ENCODE measurements at places on chromosomes 4 and X.

DNA sequence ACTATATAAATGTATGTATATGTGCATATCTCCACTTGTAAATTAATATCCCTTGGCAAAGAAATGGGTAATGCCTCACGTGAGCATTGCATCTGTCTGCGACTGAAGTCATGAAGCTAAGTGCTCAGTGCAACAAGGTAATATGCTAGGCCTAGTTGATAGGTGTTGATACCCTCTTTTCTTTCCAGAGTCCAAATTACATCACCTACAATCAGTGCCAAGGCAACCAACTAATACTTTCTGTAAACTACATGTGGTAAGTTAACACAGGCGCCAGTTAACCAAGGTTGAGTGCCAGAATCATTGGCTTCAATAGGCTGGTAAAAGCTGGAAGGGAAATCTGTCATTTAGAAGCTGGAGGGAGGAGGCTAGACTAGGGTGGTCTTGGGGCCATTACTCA lies 41.1 kb downstream of the GPM6B start:
- no peak for DNase-seq

DNA sequence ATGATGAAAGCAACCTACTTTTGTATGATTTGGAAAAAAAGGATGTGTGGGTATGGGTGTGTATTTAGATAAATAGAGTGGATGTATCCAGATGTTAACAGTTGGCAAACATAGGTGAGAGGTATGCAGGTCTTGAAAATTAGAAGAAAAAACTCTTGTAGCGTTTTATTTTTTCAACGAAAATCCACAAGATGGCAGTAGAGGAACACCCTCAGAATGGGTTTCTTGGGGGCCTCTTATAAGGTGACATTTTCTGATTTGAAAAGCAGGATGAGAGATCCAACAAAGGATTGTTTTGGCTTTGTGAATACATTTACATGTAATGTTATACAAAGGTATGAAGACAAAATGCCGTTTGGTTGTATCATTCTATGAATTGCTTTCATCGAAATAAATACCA lies 68.3 kb downstream of the FMR1NB start:
- DNase-seq: no peak

DNA sequence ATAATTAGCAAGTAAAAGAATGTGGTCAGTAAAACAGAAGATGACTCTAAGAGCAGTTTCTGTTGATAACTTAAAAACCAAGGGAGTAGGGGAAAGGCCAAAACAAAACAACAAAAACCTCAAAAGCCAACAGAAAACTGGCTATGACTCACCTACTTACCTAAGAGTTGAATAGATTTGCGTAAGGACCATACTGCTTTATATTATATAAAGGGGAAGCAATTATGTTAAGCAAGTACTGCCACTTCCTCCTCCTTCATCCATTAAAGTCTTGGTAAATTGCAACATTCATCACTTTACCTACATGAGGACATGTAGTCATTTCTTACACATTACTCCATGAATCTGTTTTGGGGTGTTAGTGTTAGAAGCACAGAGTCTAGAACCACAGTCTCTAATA lies 85.9 kb upstream of the FAM47A start:
- no peak for DNase-seq

DNA sequence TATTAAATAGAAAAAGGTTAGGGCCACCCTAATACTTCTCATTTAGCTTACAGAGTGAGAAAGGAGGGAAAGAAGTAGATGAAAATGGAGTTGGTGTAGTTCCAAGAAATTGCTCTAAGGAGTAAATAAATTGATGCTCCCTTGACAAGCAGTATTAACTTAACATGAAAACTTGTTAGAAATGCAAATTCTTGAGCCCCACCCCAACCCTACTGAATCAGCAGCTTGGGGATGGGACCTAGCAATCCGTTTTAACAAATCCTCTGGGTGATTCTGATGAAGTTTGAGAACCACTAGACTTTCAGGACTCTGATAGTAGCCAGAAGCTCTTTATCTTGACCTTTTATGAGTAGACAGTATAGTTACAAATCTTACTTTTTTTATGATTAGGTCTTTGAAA lies 74.8 kb downstream of the STIM2 start:
- DNase-seq: no peak

DNA sequence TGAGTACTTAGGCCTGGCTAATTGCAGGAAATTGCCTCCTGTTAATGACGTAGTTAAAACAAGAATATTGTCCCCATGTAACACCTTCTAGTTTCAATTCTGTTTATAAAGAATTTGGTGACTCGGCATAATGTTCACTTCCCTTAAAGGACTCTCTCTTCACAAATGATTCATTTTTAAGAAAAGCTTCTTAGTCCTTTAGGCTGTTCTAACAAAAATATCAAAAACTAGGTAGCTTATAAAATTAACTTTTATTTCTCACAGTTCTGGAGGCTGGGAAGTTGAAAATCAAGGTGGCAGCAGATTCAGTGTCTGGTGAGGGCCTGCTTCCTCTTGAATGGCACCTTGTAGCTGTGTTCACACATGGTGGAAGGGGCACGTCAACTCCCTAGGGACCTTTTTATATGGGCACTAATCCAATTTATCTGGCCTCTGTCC lies 23.8 kb downstream of the COL25A1 start:
- DNase-seq: no peak

DNA sequence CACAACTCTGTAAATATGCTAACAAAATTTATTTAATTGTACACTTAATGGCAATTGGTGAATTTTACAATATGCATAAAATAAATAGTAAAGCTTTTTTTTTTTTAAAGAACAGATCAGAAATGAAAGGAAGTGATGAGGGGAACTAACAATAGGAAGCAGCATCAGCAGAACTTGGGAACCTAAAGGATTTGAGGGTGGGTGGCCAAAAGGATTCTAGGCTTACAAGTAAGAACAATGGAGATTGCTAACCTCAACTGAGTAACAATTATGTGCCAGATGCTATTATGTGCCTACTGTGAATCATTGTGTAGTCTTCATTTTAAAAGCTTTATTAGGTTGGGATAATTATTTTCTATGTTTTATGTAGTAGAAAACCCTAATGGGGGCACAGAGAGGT lies 185.2 kb downstream of the LDB2 start:
- DNase-seq: no peak

- no peak for DNase-seq
These were observed 69.1 kb downstream of the RHOH start for GRCh38 chr4:40265910-40266274.

DNA sequence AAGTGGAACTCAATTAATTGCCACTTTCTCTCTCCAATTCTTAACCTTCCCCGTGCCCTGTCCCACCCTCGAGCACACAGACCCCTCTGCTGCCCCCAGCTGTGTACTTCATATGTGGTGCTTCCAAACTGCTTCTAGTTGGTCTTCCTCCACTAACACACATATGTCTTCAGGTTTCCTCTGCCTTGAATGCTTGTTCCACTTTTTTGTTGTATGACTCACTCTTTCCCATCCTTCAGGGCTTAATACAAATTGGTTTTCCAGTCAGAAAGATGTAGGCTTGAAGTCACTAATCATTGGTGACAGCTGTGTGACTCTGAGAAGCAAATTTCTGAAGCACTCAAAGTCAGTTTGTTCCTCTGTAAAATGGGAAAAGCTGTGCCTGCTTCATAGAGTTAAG lies 30.6 kb downstream of the TRIM2 start:
- no peak for DNase-seq

DNA sequence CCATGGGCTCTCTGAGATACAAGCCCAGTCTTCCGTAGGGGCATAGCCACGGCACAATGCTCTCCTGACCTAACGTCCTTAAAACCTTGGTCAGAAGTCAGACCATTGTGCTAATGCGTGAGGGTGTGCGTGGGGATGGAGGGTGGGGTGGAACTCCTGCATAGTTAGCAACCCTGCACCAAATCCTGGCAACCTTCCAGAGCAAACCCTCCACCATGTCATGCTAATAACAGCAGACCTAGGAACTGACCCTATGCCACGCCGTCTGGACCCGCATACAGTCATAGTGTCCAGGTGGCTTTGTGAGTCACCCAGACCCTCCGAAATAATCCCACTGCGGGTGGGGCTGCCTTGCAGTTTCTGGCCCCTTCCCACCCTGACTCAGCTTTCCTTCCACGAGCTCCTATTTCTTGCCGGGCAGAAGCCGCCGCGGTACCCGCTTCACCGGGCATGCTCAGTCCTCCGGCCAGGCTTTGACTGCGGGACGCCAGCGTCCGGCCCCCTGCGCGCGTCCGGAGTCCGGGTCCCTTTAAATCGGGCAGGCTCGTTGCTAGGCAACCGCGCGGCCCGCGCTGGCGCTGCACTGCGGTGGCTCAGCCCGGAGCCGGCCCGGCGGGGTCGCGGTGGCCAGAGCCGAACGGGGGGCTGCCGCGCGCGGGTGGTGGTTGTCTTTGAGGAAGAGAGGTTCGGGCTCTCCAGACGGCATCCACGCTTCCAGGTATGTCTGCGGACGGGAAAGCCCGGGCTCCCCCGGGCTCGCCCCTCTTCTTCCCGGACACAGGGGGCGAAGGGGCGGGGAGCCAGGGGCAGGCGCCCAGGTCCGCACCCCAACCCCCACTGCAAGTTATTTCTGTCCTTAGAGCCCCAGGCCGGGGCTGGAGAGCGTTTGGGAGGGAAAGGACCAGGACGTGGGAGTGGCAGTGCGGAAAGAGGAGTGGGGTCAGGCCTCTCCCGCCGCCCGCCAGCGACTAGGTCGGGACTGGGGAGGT lies at the start of gene CCDC160:
Gene CCDC160 (plus strand): TSS at position 557 of the 989 bp plus-strand sequence. CDS start 7,619 bp downstream, outside the sequence.
- DNase-seq: peak; percentile 4

- DNase-seq: no peak
These were observed 80.2 kb downstream of the FGF16 start for GRCh38 chrX:77527233-77528001.

- DNase-seq: no peak
These were observed 73.8 kb downstream of the TACR3 start for GRCh38 chr4:103645991-103646390.

- no peak for DNase-seq
These were observed 208.6 kb downstream of the SPOCK3 start for GRCh38 chr4:167025670-167026069.

DNA sequence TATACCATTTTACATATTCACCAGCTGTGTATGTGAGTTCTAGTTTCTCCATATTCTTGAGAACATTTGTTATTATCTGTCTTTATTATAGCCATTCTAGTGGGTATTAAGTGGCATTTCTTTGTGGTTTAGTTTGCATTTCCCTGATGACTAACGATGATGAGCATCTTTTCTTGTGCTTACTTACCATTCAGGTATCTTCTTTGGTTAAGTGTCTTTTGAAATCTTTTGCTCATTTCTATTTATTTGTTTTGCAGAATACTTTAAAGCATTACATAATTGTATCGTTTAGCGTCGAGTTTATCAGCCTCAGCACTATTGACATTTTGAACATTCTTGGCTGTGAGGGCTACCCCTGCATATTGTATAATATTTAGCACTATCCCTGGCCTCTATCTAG lies 85.4 kb downstream of the FRMPD4 start:
- DNase-seq: no peak

DNA sequence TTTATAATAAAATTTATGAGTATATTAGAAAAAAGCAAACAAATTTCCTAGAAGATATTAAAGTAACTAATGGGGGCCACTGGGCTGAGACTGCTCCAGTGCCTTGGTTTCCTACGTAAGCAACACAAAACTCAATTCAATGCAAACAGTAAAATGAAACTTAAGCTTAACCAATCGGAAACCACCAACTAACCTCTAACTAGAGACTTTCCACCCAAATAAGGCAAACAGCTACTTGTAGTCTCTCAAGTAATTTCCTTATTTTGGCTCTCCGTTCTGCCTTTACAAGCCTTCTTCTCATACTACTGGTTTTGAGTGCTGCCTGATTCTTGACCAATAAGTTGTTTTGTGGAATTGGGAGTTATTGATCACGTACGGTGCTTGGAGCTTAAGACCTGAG lies 167.3 kb upstream of the VEGFC start:
- DNase-seq: no peak

DNA sequence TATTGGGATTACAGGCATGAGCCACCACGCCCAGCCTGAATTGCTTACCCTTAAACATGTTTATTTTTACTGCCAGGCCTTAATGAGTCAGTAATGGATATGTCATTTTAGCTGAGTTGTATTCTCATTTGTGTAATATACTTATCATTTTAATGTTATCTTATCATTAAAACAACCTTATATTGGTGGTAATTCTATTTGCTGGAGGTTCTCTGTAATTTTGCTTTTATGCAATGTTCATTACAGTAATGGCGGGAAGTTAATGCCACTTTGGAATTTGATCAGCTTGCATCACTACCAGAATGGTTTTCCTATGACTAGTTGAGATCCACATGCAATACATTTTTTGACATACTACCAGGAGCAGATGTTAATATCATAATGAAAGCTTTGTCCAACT lies 6.3 kb upstream of the PGAM4 start:
- no peak for DNase-seq

DNA sequence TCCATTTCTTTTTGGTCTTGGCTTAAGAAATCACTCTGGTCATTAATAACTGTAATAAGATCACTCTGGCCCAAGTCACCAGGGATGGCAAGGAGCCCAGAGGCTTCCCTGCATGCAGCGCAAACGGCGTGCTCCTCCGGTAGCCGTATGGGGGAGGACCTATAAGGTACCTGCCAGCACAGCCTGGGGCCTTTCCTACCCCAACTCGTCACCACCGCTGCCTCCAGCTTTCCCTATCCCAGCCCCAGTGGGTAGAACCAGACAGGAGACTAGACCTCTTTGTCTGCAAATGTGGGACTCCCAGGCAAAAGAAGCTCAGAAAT lies 25.9 kb downstream of the HAND2 start:
- DNase-seq: no peak

DNA sequence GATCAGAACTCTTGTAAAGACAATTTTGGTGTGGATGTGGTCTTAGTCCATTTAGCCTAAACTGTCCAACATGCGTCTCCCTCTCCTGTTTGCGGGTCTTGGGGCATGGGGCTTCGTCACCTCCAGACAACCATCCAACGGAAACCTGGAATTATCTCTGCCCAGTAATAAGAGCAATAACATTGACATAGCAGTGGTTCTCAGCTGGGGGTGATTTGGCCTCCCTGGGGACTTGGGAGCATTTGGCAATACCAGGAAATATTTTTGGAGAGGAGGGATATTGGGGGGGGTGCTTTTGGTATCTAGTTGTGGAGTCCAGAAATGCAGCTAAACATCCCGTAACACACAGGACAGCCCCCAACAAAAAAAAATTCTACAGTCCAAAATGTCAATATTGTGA lies 47.2 kb downstream of the SEL1L3 start:
- DNase-seq: no peak

DNA sequence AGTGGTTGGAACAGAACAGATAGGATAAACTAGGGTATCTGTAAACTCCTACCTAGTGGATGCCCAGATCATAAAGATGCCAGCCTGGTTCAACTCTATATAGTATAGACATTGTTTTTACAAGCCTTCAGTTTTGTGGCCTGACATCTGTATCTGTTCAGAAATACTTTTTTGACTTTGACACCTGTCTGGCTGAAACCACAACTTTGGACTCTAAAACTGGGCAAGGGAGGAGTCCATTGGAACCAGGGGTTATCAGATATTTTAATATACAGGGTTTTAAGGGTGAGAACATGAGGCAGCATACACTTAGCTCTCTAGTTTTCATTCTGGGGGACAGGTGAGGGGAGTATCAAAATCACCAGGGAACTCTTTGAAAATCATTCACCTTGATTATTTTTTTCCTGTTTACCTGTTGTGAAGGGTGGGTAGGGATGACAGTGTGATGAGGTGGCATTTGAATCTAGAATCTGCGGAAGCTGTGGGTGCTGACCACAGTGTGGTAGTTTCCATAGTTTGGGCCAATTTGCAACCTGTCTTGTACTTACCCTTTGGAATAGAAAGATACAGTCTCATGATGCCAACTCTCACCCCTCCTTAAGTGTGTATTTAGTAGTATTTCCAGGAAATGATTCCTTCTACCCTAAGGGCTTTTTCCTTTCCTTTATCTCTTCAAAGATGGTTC lies 20.6 kb downstream of the GAB1 start:
- no peak for DNase-seq

All from cortex of kidney (tissue), 1 donor.